Urinary bladder (tissue), 4 donors: ENCODE measurements at places on chromosomes 7 and 10. TPM values are rescaled to one million over a fixed set of nuclear protein-coding genes. Genes with fewer than 3 reads are reported as not detected.

Gene SMKR1
- total RNA-seq = not detected

Gene SFRP5
- 1.1 TPM for total RNA-seq

Gene TRIM73
- total RNA-seq = 3.8 TPM

Gene ZC3HAV1
- total RNA-seq = 39.5 TPM

Gene CHAT
- not detected for total RNA-seq

Gene BTBD16
- total RNA-seq = 2.6 TPM
